Activated CD4-positive, alpha-beta T cell treated with anti-CD3 and anti-CD28 coated beads for 1 hour (primary cell): ENCODE measurements at places on chromosomes 1 and 21.
A peak's percentile ranks its signal among the peaks of the same experiment; 100 is the strongest.

- DNase-seq = no peak
Measured at GRCh38 chr1:167674156-167674555, 44.1 kb downstream of the RCSD1 start.

DNA sequence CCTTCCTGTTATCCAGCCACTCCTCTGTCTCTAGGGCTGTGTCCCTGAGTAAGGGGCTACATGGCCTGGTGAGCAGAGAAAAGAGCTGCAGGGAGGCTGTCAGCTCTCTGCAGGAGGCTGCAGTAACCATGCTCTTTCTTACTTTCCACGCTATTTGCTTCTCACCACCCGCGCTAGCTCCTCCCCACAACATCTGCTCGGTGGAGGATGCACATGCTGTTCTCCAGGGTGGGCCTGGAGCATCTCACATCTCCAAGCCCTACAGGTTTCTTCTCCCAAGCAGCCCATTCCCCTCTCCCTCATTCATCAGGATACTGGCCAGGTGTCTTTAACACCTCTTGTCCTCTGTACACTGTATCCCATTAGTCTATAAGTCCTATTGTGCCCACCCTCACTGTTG is 103.8 kb downstream of the IER5 start:
- no peak for DNase-seq

DNA sequence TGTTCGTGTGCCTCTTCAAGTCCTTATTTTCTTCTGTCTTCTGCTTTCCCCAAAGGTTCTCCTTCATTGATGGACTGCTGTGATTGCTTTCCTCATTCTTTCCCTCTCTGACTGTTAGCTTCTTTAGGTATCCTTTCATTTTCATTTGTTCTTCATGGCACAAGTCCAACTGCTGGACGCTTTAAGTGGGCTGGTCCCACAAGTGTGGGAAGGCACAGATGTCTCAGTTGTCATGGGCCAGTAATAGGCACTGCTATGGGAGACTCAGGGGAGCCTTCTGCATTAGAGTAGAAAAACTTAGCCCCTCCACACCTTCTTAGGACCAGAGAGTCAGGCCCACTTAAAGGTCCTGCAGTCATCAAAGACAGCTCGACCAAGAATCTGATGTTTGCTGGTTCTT is 122.3 kb upstream of the C1orf105 start:
- DNase-seq = no peak

GRCh38 chr1:8096105-8097011 is 70.2 kb upstream of the ERRFI1 start:
- no peak for DNase-seq

DNA sequence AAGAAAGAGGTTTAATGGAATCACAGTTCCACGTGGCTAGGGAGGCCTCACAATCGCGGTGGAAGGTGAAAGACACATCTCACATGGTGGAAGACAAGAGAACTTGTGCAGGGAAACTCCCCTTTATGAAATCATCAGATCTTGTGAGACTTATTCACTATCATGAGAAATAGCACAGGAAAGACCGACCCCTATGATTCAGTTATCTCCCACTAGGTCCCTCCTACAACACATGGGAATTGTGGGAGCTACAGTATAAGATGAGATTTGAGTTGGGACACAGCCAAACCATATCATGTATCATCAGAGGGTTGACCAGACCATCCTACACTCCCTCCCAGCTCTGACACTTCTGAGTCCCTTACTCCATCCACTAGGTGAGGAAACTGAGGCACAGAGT is 143.9 kb upstream of the KLHDC7A start:
- DNase-seq = no peak

DNA sequence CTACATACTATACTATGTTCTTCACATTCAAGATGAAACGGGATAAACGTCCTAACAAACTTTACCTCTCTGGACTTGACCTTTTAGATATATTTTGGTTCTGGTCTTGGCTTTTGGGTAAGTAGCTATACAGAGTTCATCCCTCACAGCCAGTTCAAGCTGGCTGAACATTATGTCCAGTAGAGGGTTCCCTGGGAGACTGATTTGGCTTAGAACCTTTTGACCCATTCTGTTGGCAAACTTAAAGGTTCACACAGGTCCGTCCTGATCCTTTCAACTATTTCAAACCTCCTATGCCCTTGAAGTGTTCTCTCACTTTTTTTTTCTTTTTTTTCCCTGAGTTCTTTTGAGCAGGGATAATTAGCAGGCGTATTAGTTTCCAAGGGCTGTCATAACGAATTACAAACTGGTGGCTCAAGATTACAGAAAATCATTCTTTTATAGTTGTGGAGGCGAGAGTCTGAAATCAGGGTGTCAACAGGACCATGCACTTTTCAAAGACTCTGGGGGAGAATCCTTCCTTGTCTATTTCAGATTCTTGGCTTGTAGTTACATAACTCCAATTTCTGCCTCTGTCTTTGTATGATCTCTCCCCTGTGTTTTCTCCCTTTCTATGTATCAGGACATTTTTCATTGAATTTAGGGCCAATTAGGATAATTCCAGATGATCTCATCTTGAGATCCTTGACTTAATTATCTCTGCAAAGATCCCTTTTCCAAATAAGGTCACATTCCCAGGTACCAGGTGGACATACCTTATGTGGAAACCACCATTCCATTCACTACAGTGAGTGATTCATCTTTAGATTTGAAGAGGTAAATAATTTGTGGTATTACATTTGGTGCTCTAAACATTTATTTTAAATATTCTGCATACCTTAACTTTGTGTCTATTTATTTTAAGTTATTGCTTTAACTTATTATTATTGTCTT is 257.4 kb upstream of the USP25 start:
- DNase-seq = no peak

GRCh38 chr21:32096411-32096810 is 182.4 kb downstream of the MIS18A start:
- DNase-seq = no peak

DNA sequence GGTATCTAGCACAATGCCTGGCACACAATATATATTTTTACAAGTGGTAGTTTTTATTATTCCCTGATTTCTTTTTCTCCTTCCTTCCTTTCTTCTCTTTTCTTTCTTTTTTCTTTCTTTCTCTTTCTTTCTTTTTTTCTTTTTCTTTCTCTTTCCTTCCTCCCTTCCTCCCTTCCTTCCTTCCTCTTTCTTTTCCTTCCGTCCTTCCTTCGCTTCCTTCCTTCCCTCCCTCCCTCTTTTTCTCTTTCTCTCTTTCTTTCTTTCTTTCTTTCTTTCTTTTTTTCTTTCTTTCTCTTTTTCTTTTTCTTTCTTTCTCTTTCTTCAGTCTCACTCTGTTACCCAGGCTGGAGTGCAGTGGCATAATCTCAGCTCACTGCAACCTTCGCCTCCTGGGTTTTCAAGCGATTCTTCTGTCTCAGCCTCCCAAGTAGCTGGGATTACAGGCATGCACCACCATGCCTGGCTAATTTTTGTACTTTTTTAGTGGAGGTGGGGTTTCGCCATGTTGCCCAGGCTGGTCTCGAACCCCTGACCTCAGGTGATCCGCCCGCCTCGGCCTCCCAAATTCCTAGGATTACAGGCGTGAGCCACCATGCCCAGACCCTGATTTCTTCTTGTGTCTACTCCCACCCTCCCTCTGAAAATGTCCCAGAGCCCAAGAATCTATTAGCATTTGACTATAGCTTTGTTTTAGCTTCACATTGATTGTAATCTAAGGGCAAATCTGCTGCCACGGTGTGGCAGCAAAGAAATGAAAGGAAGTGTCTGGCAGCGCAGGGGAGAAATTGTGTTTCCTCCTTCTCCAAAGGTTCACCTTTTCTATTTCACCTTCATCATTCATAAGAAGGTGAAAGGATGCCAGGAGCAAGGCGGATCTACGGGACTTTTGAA is 19.9 kb upstream of the ABCB10 start:
- no peak for DNase-seq

GRCh38 chr21:41361786-41362604 is at the start of gene MX2:
TSS of gene MX2 (plus strand) at chr21:41362027. CDS start at chr21:41376907, 14,880 bp downstream.
- DNase-seq = peak; percentile 78

GRCh38 chr1:234735476-234735875 is 125.5 kb upstream of the IRF2BP2 start:
- no peak for DNase-seq

- no peak for DNase-seq
Measured at GRCh38 chr1:154857441-154858215, 12.5 kb downstream of the KCNN3 start.

GRCh38 chr1:67683766-67684525 is 1.1 kb upstream of the GADD45A start:
- no peak for DNase-seq

- DNase-seq = no peak
Measured at GRCh38 chr1:184951788-184952187, 22.5 kb downstream of the NIBAN1 start.

DNA sequence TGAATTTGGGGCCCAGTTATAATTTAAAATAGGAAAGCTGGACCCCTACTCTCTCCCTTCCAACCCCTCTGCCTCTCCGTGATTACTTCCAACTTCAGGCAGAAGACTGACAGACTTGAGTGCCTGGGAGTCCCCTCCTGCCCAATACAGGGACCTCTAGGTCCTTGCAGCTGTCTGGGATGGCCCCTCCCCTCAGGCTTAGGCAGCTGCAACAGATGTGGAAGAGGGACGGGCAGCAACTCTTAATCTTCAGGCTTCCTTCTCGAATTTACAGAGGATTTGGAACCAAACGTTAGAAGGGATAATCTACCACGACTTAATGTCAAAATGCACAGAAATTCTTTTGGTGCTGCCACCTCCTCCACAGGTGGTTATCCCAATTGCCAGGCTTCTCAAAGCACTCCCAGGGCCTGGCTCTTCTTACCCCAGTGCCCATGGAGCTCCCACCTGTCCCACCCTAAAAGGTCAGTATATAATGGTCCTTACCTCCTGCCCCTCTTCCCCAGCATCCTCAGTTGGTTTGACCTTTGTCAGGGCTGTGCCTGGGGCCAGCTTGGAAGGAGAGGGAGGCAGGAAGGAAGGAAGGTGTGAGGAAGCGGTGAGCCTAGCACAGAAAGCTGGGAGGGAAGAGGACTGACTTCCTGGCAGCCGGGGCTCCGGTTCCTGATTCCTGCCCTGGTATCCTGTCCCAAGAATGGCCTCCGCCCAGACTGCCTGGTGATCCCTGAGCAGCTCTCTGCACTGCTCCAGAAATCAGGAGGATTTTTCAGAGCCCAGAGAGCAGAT is 2.8 kb downstream of the PEA15 start:
- no peak for DNase-seq

DNA sequence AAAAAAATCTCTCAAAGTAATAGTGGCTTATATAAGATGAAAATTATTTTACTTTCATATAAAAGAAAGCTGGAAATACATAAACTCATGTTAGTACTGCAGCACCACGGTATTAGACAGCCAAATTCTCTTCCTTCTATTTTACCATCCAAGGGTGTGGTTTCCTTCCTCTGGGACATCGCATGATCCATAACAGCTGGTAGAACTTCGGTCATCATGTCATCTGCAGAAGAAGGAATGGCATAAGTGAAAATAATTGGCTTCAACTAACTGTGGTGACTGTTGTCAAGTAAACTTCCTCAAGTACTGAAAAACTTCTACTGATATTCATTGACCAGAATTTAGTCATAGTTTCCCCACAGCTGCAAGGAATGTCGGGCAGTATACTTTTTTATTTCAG is 28.3 kb upstream of the IFI44L start:
- DNase-seq = no peak
